NCI-H510A (cell line): ENCODE measurements at places on chromosomes 2 and 18.

- DNase-seq = no peak
Measured at GRCh38 chr2:98902209-98903063, 33.6 kb downstream of the CRACDL start.

DNA sequence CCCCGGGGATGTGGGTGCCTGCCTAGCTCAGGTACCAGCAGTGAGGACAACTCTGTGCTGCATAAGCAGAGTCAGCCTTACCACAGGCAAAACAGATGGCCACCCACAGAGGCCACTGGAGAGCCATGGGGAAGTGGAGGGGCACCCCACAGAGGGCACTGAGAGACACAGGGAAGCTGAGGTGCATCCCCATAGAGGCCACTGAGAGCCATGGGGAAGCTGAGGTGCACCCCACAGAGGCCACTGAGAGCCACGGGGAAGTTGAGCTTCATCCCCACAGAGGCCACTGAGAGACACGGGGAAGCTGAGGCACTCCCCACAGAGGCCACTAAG lies 134.1 kb upstream of the EPAS1 start:
- DNase-seq = no peak

GRCh38 chr2:32484937-32485336 lies 128.1 kb downstream of the BIRC6 start:
- no peak for DNase-seq

DNA sequence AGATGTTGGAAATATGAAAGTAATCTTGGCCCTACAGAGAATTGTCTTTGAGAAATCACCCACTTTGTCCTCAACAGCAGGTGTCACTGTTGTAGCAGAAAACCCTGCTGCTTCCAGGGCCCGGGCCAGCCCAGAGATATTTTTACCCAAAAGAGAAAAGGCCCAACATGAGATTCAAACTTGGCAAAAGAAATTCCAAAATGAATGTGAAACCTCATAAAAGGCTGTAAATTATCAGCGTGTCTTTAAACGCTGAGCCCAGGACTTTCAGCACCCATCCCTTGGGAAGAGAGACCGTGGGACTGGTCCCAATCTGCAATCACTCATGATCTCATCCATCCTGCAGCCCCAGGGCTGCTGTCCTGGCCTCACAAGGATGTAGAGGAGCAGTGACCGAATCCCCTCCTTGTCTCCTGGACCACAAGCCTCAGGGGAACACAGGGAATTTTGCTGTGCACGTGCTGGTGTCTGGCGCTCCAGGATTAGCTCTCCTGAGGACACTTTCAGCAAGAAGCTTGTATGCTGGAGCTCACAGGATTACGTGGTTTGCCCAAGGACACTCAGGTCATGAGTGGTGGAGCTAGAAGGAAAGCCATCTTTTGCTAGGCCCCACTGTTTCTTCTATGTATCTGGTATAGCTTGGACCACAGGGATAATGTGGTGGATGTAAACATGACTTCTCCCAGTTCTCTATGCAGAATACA lies 202.1 kb downstream of the RNF144A start:
- no peak for DNase-seq

- no peak for DNase-seq
Measured at GRCh38 chr2:160366474-160366873, 127.1 kb downstream of the RBMS1 start.

DNA sequence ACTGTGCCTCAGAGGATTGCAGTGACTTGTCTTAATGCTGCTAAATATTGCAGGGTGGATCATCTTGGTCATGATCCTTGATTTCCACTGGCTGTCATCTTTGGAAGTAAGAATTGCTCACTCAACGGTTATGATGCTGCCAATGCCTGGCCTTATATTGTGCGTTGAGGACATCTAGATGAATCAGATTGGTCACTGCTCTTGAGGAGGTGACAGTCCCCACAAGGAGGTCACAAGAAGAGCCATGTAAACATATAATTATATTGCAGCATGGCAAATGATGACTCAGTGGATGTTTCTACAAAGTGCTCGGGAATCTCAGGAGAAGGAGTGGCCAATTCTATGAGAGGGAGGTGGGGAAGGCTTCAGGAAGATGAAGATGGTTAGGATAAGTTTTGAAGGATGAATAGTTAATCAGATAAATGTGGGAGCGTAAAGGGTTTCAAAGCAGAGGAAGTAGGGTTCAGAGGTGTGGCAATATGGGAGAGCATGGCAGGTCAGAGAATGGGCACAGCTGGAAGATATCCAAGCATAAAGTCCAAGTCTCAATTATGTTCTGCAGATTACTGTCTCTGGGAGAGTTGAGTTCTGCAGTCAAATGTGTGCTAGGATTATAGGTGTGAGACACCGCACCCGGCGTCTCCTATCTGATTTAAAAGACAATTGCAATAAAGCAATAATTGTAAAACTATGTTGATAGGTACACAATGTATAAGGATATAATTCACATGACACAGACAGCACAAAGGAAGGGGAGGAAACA lies 21.3 kb upstream of the TMEM131 start:
- DNase-seq = no peak

GRCh38 chr2:50514901-50515300 lies 517.0 kb downstream of the NRXN1 start:
- DNase-seq = peak; percentile 13

GRCh38 chr2:28955467-28955866 lies 25.6 kb upstream of the TOGARAM2 start:
- no peak for DNase-seq

DNA sequence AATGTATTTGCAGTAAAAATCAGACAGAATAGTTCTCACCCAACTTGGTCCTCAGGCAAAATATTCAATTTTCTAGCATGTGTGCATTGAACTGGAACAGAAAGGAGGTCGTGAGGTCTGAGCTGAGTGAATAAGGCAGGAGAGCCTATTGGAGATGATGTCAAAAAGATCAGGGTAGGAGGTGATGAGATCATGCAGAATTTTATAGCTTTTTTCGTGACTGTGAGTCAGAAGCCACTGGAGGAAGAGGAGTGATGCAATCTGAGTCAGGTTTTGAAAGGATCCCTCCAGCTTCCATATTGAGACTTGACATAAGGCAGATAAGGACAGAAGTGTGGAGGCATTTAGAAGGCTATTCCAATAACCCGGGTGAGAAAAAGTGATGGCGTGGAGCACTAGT lies 299.5 kb upstream of the SOX11 start:
- DNase-seq = no peak

DNA sequence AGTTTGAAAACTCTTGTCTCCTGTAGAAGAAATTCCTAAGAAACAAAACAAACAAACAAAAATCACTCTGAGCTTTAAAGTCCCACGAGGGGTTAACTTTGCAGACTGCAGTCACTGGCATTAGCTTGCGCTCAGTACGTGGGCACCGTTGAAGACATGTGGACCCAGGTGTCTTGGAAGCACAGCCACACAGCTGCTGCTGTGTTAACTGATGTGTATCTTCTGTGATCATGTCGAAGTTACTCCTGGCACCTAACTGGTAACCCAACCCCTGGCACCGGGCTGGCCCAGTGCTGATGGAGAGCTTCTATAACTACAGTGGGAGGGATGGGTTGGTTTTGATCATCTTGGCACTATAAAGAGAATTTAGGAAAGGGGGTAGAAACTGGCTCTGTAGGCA lies 51.6 kb upstream of the FHL2 start:
- DNase-seq = peak; percentile 12

DNA sequence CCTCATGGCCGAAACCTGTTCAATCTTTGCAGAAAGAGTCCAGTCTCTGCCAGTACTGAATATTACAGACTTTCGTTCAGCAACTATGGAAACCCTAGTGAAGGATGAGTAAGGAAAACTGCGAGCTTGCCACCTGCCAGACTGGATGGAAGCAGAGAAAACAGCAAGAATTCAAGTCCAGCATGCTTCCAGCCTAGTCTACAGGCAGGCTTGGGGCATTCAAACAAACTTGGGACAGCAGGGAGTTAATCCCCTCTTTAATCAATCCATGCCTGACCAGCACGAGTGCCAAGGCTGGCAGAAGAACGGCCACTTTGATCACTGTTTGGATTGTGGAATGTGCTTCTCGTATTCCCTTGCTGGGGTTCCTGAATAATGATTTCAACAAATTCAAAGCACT lies 145.2 kb downstream of the EPHA4 start:
- no peak for DNase-seq

DNA sequence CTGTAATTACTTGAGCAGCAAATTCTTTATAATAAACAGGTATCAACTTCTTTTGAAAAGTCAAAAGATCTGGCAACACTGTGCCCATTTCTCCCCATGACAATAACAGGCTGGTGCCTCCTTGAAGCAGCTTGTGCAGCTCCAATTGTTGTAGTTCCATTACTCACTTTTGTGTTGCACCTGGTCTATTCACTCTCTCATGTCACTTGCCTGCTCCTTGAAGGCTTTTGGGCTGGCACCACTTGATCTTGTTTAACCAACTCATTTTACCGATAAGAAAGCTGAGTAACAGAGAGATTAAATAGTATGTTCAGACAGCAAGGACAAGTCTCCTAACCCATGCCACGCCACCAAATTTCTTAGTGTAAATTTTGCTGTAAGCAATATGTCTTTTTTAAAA lies 314.5 kb downstream of the OSR1 start:
- no peak for DNase-seq

GRCh38 chr2:36680012-36680411 lies 16.5 kb upstream of the VIT start:
- no peak for DNase-seq

DNA sequence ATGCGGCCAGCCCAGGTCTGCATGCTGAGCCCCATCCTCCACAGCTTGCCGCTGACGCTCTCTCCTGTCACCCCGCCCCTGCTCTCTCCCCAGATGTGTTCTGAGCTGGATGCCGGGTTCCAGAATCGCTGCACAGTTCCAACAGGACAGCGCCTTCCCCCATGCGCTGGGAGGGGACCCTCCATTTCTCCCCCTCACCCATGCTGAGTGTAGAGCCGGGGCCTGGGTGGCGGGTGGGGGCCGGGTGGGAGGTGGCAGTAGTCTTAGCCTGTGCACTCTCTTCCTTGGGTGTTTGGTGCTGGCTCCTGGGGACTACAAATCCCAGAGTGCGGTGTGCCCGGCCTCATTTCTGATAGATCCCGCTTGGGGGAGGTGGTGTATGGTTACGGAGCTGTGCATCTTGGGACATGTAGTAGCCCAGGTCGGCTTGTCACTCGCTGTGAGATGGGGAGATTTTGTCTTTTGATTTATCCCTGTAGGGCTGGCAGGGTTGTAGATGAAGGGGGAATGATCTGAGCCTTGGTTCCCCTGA lies 6.8 kb downstream of the DNAJB2 start:
- DNase-seq = peak; percentile 8

DNA sequence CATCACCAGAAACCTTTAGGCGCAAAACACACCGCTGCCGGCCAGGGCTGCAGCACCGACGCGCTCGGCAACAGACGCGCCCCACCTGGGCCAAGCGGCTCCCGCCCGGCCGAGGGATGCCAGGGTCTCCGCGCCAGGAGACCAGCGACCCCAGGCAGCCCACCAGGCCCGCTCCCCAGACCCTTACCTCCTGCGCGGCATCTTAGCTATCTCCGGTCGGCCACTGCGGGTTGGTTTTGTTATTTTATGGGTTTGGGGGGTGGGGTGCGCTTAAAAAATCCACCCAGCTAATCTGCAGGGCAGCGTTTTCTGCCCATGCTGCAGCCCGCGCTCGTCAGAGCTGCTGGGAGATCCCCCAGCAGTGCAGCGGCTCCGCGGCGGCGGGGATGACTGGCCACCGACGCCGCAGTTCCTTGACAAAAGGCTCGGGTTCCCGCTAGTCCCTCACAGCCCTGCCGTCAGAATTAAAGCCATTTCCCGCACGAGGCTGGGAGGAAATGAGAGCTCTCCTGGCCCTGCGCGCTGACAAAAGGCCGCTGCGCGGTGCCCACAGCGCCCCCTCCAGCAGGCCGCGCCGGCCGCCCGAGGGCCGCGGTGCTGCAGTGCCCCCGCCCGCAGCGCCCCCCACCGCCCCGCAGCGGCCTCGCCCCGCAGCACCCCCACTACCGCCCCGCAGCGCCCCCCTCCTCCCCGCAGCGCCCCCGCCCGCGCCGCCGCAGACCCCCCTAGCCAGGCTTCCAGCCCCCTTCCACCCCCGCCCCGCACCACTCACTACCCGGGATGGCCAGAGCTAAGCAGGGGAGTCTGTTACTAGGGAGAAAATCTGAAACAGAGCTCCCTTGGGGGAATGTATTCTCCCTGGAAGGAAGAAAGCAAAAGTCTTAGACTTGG lies at the start of gene ADD2:
Gene ADD2 (minus strand): TSS at position 502 of the 891 bp plus-strand sequence. CDS start 61,792 bp downstream, outside the sequence.
- peak; percentile 74 for DNase-seq

GRCh38 chr18:9008709-9009635 lies 93.5 kb upstream of the NDUFV2 start:
- DNase-seq = no peak

DNA sequence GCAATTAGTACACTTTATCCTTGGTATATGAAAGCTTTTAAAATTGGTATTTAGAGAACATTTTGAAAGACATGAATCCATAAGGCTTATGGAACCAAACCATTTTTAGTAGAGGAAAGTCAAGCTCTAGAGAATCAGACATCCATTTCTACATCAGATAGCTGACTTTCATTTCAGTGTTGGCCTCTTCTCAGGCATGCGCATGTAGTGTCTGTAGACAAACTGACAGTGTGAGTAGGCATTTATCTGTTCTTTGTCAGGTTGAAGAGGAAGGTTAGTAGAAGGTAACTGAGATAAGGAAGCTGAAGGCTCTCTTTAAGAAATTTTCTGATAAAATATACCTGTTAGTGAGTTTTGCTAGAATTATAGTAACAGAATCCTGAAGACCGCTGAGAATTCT lies 221.9 kb upstream of the SIX3 start:
- no peak for DNase-seq

DNA sequence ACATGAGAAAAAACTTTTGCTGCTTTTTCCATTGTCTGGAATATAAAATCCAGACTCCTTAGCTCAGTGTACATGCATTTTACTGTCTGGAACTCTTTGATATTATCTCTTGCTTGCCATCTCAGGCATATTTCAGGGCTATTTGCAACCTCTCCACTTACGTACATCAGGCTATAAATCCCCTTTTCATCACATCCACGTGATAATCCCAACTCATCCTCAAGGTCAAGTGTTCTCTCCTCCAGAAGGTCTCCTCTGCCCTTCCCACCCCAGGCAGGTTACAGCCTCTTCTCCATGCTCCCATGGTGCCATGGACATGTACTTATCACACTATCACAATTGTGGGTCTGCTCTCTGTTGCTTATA lies 202.5 kb upstream of the RBMS1 start:
- DNase-seq = peak; percentile 9

DNA sequence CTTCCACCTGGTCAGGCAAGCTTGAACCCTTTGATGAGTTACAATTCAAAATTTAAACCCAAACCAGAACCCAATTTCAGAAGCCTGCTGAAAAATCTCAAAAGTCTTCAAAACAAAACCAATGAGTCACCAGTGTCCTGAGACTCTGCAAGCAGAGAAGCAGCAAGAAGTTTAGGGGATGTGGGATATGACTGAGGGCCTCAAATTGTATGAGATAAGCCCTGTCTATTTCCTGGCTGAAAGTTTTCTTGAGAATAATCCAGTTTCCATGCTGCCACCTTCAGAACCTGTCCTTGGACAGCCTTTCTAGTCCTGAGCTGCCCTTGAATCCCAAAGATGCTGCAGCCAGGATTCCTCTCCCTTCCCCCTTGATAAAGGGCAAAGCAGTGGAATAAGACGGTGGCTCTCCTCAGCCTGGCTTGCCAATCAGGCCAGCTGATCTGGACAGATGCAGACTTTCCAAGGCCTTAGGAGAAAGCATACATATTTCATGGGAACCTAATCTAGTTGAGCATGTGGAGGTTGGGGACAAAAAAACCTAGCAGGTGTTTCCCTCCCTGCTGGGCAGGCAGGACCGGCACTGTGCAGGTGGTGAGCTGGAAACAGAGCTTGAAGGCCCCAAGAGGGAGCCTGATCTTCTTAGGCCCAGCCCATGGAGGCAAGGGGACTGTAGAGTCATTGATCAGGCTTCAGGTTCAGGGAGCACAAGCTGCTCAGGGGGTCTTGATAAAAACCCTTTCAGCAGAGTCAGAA lies 278.0 kb upstream of the MGAT5 start:
- no peak for DNase-seq

- DNase-seq = no peak
Measured at GRCh38 chr18:22044474-22045220, 124.7 kb upstream of the GATA6 start.
